Stimulated activated naive CD8-positive, alpha-beta T cell treated with anti-CD3 and anti-CD28 coated beads, Interleukin-15, Interleukin-2, amounts not matched to agents 100 U/mL and 50 U/mL, for 24 hours (primary cell): ENCODE measurements at places on chromosomes 4 and X.
A peak's percentile ranks its signal among the peaks of the same experiment; 100 is the strongest.

GRCh38 chrX:12949205-12949926, 25.5 kb upstream of the TMSB4X start:
- DNase-seq, result no peak

DNA sequence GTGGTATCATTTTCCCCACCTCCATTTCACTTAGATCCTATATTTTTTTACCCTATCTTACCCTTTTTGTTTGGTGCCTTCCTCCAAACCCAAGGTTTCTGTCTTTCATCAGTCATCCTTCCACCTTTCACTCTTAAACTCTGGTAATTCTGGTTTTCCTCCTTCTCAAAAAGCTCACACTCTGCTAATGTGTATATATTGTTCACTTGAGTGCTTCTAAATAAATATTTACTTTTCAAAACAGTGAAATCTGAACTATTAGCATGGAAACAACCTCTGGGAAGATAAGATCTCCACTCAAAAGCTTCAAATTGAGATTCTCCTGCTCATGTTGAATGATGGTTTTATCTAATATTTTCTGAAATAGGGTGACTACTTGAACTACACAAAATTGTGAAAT, 21.5 kb downstream of the XIAP start:
- DNase-seq, result no peak

DNA sequence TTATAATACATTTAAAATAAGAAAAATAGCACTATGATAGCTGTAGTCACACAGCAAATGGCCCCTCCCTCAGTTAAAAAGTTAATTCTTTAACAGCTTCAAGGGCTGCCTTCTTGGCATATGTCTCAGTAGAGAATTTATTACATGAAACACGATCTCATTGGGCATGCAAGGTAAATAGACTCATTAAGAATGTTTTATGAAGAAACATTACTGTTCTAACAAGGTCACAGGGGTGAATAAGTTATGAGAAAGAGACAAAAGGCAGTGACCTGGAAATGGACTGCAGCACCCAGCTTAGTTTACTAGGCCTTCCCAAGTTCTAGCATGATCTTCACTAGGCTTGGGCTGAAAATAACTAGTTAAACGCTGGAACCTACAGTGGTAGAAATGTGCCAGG, 277.7 kb downstream of the NR3C2 start:
- DNase-seq, result no peak

DNA sequence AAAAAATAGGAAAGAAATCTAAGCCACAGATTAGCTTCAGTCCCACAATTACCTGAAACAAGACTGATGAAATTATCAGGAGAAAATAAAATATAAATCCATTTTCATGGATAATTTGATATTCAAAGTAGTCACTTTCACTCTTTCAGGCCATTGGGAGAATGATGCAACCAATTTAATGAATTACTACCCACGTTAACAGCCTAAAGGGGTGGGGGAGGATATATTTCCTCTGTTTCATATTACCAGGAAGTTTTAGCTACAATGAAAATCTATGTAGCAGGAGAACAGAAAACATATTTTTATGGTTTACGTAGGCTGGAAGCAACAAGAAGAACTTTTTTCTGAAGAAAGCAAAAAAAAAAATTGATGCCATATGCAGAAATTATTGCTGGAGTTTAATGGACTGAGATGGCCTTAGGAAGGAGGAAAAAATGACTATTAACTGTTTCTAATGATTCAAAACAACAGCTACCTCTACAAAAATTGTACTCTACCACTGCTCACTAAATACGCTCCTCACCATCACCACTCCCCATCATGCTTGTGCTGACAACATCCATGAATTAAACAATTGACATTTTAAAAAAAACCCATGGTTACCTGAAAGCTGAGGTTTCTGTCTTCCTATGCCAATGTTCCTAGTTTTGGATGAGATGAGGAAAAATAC, 100.9 kb downstream of the CXXC4 start:
- DNase-seq, result no peak

- DNase-seq, result peak; percentile 37
Measured at GRCh38 chr4:76585897-76586360, 150.9 kb downstream of the SHROOM3 start.

GRCh38 chr4:56653461-56654237, 27.4 kb downstream of the HOPX start:
- peak; percentile 46 for DNase-seq

DNA sequence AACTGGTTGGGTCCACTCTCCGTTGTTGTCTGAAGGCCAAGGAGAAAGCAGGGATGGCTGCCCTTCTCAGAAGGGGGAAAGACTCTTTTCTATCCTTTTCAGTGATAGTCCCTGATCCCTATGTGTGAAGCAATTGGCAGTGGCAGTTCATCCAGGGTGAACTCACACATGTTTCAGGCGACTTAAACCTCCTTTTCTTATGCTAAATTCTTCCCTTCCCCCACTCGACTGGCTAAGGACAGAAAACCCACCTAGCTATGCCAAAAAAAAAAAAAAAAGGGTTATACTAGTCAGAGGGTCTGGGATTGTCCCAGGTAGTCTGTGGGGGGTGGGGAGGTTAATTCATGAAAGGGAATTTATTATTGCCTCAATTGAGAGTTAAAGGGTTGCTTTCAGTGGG, 12.2 kb upstream of the ZNF280C start:
- DNase-seq, result no peak

DNA sequence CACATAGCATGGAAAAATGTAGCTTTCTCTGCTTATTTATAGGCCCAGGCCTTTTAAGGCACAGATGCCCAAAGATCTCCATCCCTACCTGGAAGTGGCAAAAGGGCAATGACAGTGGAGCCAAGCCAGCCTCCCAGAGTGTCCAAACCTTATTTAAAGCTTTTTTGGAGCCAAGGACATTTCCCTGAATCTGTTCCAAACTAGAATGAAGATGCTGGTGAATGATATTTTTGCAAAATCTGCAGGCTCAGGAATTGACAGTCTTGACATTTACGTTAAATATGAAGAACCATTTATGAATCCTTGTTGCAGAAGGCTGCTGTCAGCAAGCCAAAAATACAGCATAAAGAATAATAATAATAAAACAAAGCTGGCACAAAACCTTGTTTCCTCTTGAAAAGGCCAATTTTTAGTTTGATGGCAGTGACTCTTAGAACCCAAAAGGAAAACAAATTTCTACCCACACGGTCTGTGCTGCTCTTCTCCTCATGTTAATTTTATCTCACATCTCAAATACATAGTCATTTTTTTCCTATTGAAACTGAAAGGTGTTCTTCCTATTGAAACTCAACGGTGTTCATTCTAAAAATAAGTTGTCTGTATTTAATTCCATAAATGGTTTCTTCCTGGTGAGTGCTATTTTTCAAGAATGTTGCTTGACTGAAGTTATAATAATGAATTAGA, 206.3 kb upstream of the TBL1X start:
- DNase-seq, result no peak

DNA sequence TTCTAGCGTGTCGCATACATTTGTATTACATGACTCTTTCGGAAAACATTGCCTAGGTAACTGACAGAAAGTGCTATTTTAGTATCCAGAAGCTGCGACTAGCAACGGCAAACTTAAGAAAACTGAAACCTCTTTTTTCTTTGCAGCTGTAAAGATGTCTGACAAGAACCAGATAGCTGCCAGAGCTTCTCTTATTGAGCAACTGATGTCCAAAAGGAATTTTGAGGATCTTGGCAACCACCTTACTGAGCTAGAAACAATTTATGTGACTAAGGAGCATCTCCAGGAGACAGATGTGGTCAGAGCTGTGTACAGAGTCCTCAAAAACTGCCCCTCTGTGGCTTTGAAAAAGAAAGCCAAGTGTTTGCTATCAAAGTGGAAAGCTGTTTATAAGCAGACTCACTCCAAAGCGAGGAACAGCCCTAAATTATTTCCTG, 9.4 kb downstream of the TCEANC start:
- no peak for DNase-seq

- no peak for DNase-seq
Measured at GRCh38 chr4:7812921-7813320, 126.7 kb downstream of the AFAP1 start.

DNA sequence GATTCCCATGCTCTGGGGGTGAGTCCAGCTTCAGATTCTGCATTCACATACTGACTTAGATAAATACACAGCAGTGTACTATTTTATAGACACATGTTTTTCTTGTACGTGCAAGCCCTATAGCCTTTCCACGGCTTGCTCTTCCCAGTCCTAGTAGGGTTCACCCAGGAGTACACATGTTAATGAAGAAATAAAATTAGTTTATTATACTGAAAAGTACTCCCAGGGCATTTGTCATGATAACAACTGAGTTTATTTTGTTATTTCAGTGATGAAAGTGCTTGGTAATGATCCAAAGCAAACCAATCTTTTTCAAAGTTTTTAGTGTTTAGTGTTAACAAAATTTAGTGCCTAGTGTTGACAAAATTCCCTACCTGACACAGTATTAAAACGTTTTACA, 21.3 kb downstream of the MAPK10 start:
- DNase-seq, result no peak
